ENCODE measurements at places on chromosomes 5 and 9.

DNA sequence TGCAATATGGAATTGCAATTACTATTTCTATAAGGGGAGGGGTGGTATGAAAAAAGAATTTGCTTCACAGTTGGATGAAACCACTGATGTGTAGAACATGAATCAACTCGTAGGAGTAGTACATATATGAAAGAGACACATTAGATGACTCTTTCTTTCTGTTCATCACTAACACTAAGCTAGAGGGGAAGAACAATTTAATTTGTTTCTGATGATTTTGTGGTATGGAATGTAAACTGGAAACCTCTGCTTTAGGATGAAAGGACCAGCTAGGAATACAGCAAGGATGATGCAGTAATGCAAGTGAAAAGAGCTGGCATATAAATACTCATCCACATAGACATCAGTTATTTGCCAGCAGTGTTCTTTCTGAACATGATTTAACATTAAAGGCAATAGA lies 113.4 kb downstream of the PAPPA start:
- peak; percentile 43 for DNase-seq

- DNase-seq, result no peak
Measured at GRCh38 chr5:3354606-3355005, 241.0 kb upstream of the IRX1 start.

DNA sequence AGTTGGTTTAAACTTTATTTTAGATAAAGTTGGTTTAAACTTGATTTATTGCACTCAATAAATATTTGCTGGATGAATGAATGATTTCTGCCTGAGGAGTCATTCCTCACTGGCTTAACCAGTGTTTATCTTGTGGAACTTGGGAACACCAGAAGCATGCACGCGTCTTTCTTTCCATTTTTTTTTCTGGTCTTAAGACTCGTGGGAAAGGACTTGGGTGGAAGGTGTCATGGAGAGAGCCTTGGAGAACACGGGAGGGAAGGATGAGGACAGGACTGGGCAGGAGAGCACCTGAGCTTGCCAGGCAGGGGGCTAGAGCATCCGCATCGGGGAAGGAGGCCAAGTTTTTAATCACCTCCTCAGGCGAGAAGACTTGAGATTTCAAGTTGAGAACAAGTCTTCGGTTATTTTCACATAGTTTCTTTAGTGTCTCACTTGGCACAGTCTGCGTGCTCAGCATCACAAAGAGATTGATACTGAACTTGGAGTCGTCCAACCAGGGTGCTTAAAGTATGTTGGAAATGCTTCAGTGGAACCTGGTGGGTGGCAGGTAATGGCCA lies 144.2 kb downstream of the PDZD2 start:
- DNase-seq, result no peak

DNA sequence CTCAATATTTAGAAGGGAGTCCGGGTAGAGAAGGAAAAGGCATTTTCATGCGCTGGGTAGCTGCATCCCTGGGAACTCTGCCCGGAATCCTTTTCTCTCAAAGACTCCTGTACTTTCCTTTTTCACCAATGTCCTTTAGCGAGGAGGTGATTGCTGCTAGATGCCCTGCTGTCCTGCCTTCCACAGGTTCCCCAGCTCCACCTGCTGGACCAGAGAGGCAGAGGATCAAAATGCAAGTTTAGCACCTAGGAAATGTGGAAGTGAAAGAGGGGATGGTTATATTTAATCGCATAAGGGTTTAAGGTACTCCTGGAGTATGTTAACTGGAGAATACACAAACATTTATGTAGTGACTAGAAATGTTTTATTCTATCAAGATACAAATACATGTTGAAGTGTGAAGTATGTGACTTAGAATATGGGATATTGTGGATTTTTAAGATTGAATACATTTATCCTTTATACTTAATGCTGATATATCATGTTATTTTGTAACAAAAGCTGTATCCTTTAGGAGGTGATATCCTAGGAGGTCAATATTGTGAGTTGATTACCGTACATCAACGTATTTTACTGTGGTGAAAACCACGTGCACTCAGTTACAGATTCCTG lies 145.7 kb downstream of the ARHGAP26 start:
- DNase-seq, result peak; percentile 20

GRCh38 chr9:32663741-32664140 lies 28.3 kb upstream of the TAF1L start:
- no peak for DNase-seq

GRCh38 chr9:131693651-131694597 lies 46.0 kb downstream of the RAPGEF1 start:
- DNase-seq, result no peak

DNA sequence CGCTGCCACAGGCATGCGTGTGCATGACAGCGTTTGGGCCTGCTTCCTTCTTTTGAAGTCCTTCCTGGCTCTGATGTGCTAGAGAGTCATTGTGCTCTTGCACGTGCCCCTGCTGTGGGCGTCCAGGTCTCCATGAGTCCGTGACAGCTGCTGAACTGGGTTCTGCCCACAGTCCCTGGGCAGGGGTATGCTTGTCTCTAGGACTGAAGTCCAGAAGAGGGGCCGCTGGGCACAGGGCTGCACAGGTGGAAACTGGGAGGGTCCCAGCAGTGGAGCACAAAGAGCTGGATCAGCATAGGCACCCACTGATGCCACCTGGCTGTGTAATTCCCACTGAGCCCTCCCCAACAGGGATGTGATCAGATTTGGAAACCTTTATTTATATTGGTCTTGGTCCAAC lies 169.4 kb downstream of the IRX2 start:
- DNase-seq, result no peak

DNA sequence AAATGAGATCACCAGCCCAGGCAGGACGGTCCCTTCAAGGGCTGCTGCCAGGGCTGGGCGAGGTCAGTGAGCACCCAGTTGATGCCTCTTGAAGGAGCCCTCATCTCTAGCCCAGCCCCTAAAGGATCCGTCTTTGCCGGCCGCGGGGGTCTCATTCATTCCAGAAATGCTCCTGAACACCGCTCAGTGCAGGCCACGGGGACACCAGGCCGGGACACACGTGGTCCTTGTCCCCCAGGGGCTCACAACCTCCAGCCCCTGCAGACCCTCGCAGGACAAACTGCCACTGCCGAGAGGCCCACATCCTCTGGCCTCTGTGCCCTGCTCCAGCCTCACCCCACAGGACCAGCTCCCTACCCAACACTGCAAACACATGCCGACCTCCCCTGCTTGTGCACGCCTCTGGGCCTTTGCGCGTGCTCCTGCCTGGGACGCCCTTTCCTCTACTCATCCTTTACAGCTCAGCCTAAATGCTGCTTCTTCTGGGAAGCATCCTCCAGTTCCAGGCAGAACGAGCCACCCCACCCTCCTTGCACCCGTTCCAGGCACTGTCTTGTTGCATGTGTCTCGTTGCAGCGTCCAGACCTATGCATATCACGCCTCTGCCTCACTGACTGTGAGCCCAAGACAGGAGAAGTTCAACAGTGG lies 10.3 kb upstream of the LAMC3 start:
- DNase-seq, result no peak

- DNase-seq, result no peak
Measured at GRCh38 chr9:73402081-73403028, 250.7 kb downstream of the ANXA1 start.

- DNase-seq, result no peak
Measured at GRCh38 chr5:177442066-177442826, 4.4 kb upstream of the PRR7 start.

- no peak for DNase-seq
Measured at GRCh38 chr9:114718801-114719221, 36.8 kb upstream of the TEX48 start.

Measured in fibroblast of villous mesenchyme (primary cell).